ENCODE measurements at places on chromosomes 12 and 14. TPM values are rescaled to one million over a fixed set of nuclear protein-coding genes. Genes with fewer than 3 reads are reported as not detected.

Gene SMOC1
- total RNA-seq: 3.9 TPM

Gene CDKL1
- total RNA-seq: 21.8 TPM

Gene AACS
- 28.5 TPM for total RNA-seq

Gene PTCSC3
- not detected for total RNA-seq

Gene ZNF385A
- total RNA-seq: 12.1 TPM

Gene IGF1
- total RNA-seq: 15.9 TPM

Gene LBHD2
- not detected for total RNA-seq
